ENCODE measurements at places on chromosomes 11 and 22. TPM values are rescaled to one million over a fixed set of nuclear protein-coding genes. Genes with fewer than 3 reads are reported as not detected.

NRIP3 gene
- 1.2 TPM for total RNA-seq

KCNQ1OT1 gene
- 0.76 TPM for total RNA-seq

C11orf87 gene
- total RNA-seq = not detected

RFPL1 gene
- not detected for total RNA-seq

CD6 gene
- not detected for total RNA-seq

SF3B2 gene
- 70.3 TPM for total RNA-seq

TSPAN32 gene
- not detected for total RNA-seq

OR52A1 gene
- not detected for total RNA-seq

NLRP14 gene
- under 0.01 TPM for total RNA-seq

SLC5A4 gene
- 4.6 TPM for total RNA-seq

MRGPRX4 gene
- 0.51 TPM for total RNA-seq

ABCG4 gene
- total RNA-seq = under 0.01 TPM

OR5T2 gene
- total RNA-seq = not detected

RIBC2 gene
- 0.39 TPM for total RNA-seq

PLEKHB1 gene
- 0.26 TPM for total RNA-seq

TBX10 gene
- not detected for total RNA-seq

RELT gene
- total RNA-seq = 4.8 TPM

FDXACB1 gene
- 1.4 TPM for total RNA-seq

PRR33 gene
- not detected for total RNA-seq

PDE3B gene
- total RNA-seq = 0.13 TPM

PIH1D2 gene
- total RNA-seq = 0.51 TPM

CD3E gene
- total RNA-seq = not detected

TUBA8 gene
- 0.63 TPM for total RNA-seq

HSPB2 gene
- not detected for total RNA-seq

MMP1 gene
- total RNA-seq = 425 TPM

SAA1 gene
- total RNA-seq = not detected

FLRT1 gene
- total RNA-seq = not detected

SERPINH1 gene
- 328 TPM for total RNA-seq

TMEM86A gene
- 1.9 TPM for total RNA-seq

SLC25A1 gene
- total RNA-seq = 68.5 TPM

DDX10 gene
- total RNA-seq = 48.9 TPM

MYO7A gene
- 8.3 TPM for total RNA-seq

AMOTL1 gene
- 44.1 TPM for total RNA-seq

GPHA2 gene
- not detected for total RNA-seq

ROBO4 gene
- total RNA-seq = 278 TPM

RTN4RL2 gene
- total RNA-seq = 0.13 TPM

KDM4E gene
- not detected for total RNA-seq

IGLL1 gene
- not detected for total RNA-seq

TRPM5 gene
- not detected for total RNA-seq

BIRC3 gene
- total RNA-seq = 1.7 TPM

OR51B2 gene
- total RNA-seq = not detected

Data from dermis microvascular lymphatic vessel endothelial cell (primary cell).